Coronary artery (tissue), 2 donors: ENCODE measurements at places on chromosomes 12 and 14.

DNA sequence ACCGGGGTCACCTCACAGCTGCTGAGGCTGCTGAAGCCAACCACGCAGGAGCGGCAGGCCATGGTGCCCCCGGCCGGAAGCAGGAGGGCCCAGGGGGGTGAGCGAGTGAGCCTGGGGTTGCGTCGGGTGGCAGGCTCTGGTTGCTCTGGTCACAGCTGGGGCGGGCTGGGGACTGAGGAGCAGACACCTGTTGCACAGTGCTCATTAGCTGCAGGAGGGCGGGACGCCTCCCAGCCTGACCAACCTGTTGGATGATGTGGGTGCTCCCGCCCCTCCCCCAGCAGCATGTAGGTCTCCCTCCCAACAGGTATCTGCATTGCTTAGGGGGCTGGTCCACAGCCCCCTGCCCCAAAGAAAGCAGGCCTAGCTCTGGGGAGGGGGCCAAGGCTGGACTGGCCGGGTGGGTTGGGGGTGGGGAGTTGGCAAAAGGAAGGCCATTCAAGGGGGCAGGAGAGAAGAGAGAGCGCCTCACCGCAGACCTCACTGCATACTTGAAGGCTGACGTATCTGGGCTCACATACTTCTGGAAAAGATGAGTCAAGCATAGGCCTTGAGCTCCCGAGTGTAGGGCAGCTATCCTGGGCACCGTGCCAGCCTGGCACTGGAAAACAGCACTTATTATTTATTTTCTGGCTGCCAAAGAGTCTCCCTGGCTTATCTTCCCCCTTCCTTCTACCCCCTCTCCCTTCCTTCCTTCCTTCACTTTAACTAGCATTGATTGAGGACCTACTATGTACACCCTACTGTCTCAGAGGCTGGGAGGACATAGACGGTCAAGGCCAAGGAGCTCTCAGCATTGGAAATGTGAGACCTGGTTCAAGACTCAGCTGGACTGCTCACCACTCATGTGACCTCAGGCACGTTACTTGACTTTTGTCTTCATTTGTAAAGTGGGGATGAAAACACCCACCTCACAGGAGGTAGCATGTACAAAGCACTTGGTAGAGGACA lies at the start of gene KRT80:
Gene KRT80 (minus strand): TSS at position 174 of the 951 bp plus-strand sequence. CDS start 112 bp downstream, at position 62.
- DNase-seq: peak; percentile 96

DNA sequence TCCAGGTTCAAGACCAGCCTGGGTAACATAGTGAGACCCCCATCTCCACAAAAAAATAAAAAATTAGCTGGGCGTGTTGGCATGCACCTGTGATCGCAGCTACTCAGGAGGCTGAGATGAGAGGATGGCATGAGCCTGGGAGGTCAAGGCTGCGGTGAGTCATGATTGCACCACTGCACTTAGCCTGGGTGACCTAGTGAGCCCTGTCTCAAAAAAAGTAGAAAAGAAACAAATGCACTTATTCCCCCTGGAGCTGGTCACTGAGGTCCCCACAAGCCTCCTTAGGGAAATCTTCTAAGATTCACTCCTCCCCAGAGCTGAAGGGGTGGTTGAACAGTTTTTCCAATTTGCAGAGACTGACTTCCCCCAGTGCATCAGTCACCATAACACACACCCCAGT lies 1.6 kb downstream of the CD9 start:
- no peak for DNase-seq

GRCh38 chr12:102765736-102766135 lies 151.3 kb downstream of the PAH start:
- DNase-seq: no peak

- DNase-seq: no peak
Measured at GRCh38 chr12:104929977-104930376, 28.1 kb downstream of the SLC41A2 start.

DNA sequence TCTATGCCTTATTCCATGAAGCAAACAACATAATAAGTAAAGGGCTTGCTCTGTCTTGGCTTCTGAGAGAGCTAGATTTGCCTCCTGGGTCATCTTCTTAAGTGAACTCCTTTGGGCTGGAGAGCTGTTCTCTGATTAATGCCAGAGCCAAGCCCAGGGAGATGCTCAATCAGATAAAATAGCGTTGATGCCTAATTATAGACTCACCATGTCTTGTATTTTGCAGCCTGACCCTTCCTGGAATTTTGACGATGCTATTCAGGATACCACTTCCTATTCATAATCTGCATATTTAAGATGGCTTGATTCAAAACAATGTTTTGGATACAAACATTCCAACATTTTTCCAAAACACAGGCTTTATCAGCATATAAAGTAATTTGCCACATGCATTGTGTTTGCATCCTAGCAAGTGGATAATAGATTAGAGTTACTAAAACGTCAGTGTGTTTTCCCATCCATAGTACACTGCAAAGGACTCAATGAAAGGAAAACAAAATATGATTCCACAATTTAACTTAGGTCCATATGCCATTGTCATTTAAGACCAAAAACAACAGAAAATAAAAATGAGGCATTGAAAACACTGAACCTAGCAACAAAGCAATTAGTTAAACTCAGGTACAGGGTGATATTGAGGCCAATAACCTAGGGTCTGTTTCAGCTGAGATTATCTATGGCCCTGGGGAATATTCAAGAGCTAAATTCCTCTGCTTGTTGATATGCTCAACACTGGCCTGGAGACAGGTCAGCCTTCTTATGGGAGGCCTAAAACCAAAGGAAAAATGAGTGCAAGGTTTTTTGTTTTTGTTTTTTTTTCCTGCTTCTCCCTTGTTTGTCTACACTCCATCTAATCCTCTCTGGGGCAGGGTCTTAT lies 184.2 kb upstream of the FOXN3 start:
- DNase-seq: no peak

DNA sequence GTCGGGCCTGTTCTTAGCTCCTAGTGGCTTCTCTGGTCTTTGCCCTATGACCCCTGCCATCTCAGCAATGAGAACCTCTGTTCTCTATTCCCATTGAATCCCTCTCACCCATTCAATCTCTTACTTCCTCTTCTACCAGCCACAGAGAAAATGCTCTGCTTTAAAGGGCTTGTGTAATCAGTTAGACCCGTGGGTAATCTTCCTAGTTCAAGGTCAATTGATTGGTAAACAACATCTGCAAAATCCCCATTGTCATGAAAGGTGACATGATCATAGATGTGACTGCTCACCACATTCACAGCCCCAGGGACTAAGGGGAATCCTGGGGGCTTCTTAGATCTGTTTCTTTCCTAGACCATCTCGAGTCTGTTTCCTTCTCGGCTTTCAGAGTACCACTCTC lies 7.2 kb upstream of the CCDC197 start:
- no peak for DNase-seq

DNA sequence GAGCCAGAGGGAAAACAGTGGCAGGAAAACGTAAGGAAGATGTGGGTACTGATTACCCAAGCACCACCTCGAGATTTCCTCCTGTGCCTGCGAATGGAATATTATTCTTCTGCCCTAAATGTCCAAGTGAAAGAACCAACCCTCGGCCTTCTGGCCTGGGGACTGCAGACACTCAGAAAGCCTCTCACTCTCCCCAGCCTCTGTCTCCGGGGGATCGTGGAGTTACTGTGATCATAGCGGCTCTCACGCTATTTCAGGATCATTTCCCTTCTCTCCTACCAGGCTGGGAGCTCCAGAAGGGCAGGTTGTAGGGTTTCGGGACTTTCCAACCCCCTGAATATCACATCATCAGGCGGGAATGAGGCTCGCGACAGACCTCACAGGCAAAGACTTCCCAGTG lies 68.9 kb downstream of the KDM2B start:
- DNase-seq: no peak
